ENCODE measurements at places on chromosomes 5 and 9.

- no peak for DNase-seq
Observed at GRCh38 chr5:151213803-151214613, 9.9 kb downstream of the CCDC69 start.

DNA sequence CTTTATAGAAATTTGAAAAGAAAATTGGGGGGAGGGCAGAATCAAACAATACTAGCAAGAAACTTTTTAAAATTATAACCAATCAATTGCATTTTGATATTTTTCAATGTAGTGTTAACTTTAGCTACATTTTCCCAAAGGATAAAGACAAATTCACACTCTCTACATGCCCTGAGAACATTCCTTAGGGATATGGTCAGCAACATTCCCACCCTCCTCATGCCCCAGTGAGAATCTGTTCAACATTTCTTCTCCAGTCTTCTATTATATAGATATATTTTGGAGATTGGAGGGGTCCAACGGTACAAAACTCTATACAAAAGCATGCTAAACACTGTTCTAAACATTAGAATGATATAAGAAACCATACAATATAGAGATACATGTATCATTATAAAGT, 11.6 kb upstream of the PRR16 start:
- DNase-seq, result no peak

DNA sequence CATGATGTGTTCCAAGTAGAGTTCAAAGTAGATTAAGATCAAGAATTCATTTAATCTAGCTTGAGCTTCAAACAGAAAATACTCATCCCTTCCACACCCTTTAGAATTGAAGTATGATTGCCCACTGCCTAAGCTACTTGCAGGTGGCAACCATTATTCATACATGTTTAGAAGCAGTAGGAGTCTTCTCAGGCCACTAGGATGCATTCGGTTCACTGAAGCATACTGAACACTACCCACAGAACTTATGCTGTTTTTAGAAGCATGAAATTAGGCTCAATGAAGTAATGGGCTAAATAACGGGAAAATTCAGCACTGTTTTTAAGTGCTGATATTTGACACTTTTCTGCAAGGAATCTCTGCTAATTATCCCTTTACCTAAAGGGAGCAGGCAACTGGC, 263.4 kb downstream of the DEPDC1B start:
- no peak for DNase-seq

GRCh38 chr5:149172709-149173505, 31.6 kb downstream of the ABLIM3 start:
- no peak for DNase-seq

DNA sequence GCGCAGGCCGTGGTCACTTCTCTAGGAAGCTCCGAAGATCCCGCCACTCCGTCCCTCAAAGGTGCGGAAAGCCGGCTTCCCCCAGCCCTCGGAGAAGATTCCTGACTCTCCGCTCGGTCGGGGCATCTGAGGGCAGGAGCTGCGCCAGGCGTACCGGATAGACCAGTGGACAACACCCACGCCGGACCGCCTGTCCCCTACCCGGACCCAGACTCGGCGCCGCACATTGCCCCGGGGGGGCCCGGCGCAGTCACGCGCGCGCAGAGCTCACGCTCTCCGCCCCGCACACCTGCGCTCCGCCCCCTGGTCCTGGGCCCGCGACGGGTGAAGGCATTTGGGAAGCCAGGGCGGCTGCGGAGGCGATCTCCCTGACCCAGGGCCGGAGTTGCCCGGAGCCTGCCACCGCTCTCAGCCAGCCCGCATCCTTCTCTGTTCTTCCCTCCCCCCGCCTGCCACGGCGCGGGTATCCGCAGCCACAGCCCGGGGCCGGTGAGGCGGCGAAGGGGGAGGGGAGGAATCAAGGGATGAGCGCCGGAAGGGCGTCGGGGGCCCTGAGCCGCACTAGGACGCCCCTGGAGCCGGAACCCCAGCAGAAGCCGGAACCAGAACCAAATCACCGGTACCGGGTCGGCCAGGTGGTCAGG, 448 bp downstream of the RELL2 start:
- DNase-seq, result no peak

- DNase-seq, result no peak
Observed at GRCh38 chr5:73812457-73812856, 186.5 kb downstream of the ARHGEF28 start.

DNA sequence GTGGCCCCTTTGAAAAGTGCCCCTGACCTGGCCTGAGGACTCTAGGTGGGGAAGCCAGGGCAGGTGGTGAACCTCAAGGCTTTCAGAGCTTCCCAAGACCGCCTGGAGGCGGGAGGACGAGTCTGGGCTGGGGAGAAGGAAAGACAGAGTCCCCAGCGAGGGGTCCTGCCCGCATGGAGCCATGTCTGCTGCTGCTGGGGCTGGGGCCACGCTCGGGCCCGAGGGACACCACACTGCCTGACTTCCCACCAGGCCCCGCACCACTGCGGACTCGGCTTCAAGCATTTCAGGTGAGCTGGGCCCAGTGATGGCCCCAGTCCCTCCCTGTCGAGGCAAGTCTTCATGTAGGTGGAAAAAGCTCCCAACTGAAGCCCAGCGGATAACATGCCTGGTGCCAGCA, 62.1 kb upstream of the SARDH start:
- no peak for DNase-seq

GRCh38 chr5:140986117-140986521, 19.8 kb downstream of the PCDHAC2 start:
- DNase-seq, result no peak

DNA sequence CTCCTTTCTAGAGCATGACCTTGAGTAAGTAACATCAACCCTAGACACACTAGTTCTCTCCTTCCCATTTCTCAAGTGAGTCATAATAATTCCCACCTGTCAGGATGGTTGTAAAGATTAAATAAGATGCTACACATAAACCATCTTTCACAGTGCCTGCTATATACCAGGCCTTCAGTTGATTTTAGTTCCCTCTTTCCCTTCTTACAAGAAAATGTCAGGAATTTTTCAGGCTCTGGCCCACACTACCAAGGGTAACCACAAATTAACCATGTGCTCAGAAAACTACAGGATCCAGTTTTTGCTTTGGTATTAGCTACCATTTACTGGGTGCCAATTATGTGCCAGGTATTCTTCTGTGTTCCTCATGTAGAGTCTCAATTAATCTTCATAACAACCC, 42.7 kb upstream of the RARS1 start:
- no peak for DNase-seq

- DNase-seq, result no peak
Observed at GRCh38 chr5:57761513-57761912, 278.9 kb upstream of the ACTBL2 start.

GRCh38 chr5:135441350-135441831, 5.8 kb downstream of the DCANP1 start:
- no peak for DNase-seq

DNA sequence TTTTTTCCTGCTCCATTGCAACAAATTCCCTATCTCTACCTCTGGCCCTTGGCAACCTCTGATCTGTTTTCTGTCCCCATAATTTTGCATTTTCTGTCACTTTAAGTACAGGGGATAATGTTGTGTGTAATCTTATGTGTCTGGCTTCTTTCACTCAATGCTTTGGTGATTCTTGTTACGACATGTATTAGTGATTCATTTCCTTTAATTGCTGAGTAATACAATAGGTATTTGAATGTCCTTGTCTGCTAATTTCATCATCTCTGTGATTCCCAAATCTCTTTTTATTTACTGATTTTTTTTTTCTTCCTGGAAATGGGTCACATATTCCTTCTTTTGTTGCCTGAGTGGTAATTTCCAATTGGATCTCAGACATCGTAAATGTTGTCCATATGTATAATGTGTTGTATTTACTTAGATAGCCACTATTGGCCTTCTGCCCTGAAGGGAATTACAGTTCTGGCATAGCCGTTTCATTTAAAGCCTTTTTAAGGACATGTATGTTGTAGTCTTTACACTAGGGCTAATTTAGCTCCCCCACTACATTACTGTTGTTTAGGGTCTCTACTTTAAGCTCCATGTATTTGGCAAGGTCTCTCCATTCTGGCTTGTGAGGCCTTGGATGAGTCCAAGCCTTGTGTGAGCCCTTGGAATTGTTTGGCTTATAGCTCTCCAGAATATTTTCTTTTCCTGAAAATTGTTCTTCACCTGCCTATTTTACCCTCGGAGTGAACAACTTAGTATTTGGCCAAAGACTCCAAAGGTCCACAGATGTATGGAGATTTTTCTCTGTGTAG, 683.8 kb downstream of the LRRC70 start:
- no peak for DNase-seq

- no peak for DNase-seq
Observed at GRCh38 chr5:127702926-127703561, at the start of gene CCDC192. Gene CCDC192 (plus strand): TSS chr5:127703391. CDS start chr5:127703446, 55 bp downstream.

Data from caudate nucleus (tissue), 63 donors.